Endothelial cell (in vitro differentiated cells): ENCODE measurements at places on chromosomes 2 and 18. TPM values are rescaled to one million over a fixed set of nuclear protein-coding genes. Genes with fewer than 3 reads are reported as not detected.

- no peak for DNase-seq
Measured at GRCh38 chr2:130389358-130389757, 33.5 kb downstream of the PTPN18 start.

The SPDYA gene
- total RNA-seq = 0.33 TPM

DNA sequence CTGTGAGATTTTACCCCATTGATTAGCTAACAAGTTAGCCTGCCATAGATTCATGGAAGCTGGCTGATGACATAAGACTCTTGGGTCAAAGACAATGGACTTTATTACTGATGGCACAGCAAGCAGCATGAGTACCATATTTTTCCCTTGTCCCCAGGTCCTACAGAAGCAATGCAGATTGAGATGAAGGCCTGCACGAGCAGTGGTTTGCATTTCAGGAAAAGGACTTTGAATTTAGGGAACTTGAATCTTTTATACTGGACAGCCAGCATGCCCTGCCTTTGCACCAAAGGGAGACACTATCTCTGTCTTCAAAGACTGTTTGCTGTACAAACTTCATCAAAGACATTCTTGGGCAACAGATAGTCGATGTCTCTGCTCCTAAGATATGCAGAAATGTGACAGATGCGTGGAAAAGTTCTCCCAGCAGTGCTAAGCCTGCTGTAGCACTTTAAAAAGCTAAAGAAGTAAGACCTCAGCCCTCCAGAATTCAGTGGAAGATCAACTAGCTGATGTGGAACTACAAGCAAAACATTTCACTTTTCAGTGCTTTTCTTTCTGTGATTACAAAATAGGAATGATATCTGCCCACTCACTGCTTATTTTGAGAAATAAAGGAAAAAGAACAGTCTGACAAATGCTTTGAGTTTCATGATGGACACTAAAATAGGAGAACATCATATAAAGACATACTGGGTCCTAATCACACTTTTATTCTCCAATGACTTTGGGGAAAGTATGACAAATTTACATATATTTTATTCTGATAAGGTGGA lies 44.4 kb upstream of the TANK start:
- DNase-seq = no peak

DNA sequence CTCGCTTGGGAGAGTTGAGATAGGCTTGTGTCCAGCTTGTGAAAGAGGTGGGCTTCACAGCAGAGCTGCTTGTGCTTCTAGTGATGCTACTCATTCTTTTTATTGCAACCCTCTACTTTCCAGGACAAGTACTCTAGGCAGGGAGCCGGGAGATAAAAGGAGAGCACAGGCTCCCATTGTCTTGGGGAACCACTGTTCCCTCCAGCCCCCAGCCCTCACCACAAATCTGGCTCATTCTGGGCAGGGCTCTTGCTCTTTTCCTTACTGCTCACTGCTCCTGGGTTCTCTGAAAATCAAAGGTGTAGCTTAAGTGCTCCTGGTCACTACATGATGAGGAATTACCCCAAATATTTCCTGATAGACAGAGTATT lies 81.4 kb downstream of the CABYR start:
- DNase-seq = no peak

- DNase-seq = no peak
Measured at GRCh38 chr2:200618590-200619021, 32.8 kb downstream of the AOX1 start.

DNA sequence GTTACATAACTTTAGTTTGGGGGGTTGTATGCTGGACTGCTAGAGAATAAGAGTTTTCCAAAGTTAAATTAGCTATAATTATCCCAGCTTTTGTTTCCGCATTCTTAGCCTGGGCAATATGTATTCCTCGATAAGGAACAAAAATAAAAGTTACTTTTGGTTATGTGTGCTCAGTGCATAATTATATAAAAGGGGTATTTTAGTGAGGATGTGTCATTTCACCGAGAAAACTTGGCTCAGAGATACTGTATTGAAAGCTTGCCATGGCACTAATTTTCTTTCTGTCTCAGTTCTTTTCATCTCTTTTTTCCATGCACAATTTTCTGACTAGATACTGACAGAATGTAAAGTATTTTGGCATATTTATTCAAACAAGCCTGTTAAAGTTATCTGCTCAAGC lies 28.2 kb downstream of the ARHGAP15 start:
- DNase-seq = no peak

DNA sequence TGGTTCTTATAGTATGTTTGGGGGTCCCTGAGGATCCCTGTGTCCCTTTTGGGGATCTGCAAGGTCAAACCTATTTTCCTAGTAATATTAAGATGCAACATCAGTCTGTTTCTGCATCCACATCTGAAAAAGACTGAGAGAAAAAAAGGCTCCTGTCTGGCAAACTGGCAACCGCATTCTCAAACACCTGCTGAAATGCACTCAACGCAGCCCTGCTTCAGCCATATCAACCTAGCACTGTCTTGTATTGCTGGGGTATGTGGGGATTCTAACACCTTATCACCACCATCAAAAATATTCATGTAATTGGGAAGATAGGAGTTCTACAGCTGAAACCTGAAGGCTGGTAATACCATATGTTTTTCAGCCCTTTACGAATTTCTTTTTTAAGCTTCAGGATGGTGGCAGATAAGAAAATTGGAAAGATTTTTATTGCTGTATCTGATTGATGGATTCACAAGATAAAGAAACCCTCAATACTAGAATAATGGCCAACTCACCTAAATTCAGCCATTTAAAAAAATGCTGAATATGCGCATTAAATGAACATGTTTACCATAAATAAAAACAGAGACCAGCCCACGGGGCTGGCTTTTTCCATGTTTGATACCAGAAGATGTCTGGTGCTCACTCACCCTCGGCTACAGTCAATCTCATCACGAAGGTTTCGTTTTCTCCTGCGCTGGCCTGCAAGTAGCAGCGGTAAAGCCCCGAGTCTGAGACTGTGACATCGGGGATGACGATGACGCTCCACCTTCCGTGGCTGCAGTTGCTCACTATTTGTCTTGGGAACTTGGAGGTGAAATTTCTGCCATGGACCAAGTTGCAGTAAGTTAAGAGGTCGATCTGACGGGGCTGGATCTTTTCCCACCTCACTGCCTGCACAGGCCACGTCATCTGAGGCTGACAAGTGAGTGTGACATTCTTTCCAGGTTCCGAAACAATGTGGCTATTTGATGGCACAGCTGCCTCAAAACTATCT lies 52.3 kb downstream of the CD226 start:
- DNase-seq = no peak

- DNase-seq = peak; percentile 66
Measured at GRCh38 chr18:32552421-32553030, 81.8 kb upstream of the GAREM1 start.

- peak; percentile 69 for DNase-seq
Measured at GRCh38 chr2:38528008-38528442, 74.7 kb downstream of the HNRNPLL start.

The LOXHD1 gene
- total RNA-seq = 0.23 TPM

- DNase-seq = no peak
Measured at GRCh38 chr2:108403494-108403893, 25.7 kb downstream of the SULT1C4 start.

DNA sequence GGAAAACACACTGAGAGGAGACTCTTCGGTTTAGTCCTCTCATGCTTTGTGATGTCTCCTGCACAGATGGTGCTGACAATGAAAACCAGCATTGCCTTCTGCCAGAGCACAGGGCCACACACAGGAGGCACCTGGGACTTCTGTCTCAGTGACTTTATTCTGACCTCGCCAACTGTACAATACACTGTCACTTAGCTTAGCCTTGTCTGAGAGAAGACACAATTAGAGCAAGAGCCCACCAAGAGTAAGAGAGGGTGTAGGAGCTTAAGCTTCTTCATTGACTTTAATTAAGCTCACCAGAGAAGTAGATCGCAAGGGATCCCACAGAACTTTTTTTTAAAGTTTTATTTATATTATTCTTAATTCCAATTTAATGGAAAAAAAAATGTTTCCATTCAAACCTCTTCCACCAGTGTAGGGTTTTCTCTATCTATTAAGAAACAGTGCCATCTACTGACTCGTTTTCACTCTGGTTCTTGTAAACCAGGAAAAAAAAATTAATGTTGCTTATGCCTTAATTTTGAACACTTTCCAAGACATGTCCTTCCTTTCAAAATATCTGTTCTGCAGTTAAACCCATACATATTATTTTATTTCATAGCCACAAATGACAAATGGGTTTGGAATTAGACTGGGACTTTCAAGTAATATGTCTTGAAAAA lies 42.4 kb upstream of the DDX18 start:
- DNase-seq = no peak

The BMP10 gene
- not detected for total RNA-seq

The SERPINB11 gene
- total RNA-seq = not detected

GRCh38 chr18:33937270-33937816 lies 287.4 kb downstream of the NOL4 start:
- DNase-seq = no peak

The FKBP7 gene
- total RNA-seq = 15.5 TPM

- no peak for DNase-seq
Measured at GRCh38 chr2:16678964-16679363, 13.3 kb upstream of the CYRIA start.

DNA sequence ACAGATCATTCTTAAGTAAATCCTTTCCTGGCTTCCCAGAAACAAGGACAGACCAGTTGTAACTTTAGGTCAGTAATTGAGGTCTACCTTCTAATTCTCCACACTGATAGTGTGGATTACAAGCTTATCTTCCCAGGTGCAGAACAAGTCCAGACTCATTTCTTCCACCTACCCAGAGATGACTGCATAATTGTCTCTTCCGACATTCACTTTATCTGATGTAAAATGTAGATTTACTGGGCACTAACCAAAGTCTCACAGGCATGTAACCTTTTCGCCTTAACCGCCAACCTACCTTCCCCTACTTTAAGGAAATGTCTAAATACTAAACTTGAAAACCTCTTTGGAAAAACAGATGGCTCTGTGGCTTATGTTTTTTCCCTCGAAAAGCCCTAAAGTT lies 96.2 kb downstream of the NCK2 start:
- no peak for DNase-seq

DNA sequence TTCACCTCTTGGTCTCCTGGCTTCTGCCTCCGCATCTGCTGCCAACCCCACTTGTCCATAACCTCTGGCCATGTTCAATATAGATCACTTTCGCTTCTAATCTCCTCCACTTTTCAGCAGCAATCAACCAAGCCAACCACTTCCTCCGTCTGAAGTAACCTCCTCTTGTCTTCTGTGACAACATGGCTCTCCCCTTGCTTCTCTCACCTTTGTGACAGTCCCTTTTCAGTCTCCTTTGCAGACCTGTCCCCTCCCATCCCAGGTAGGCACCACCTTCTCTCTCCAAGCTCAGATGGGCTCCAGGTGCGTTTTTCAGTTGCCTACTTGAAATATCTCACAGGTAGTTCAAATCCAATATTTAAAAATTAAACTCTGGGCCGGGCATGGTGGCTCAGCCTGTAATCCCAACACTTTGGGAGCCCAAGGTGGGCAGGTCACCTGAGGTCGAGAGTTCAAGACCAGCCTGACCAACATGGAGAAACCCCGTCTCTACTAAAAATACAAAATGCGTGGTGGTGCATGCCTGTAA lies 4.7 kb upstream of the PSD4 start:
- no peak for DNase-seq

GRCh38 chr2:124250433-124250832 lies 225.3 kb downstream of the CNTNAP5 start:
- DNase-seq = no peak

DNA sequence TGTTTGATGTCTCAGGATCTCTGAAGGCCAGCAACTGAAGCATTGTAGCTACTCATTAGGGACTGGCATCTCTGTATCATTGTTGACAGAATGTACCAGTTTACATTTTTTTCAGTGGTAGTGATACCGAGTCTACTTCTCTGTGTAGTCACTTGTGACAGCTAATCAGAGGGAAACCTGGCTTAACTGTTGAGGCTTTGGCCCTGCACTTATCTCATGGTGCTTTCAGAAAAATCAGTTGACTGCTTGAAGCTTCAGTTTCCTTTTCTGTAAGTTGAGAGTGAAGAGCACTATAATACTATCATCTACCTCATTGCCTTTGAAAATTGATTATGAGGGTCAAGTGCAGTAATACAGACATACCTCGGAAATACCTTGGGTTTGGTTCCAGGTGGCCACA lies 90.0 kb downstream of the COMMD1 start:
- DNase-seq = no peak

The GNAL gene
- total RNA-seq = 9.7 TPM

- no peak for DNase-seq
Measured at GRCh38 chr2:47288864-47289263, 114.1 kb upstream of the MSH2 start.

GRCh38 chr2:172596776-172597175 lies 40.9 kb downstream of the PDK1 start:
- no peak for DNase-seq

The PROKR1 gene
- 0.38 TPM for total RNA-seq

The NIFK gene
- total RNA-seq = 153 TPM

DNA sequence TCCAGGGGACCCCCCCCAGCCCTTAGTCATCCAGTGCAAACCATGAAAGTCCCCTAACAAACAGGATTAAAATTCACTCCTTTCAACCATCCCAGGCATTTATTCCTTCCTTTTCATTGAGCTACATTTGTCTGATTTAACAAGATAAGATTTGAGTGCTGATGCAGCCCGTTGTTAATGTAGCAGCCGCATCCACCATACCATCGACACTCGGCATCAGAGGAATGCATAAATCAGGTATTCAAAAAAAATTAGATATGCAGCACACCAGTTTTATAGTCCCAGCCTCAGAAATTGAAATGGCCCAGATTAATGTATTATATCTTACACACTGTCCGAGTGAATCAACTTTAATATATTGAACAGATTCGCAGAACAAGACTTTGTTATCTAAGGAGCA lies 676.5 kb upstream of the FANCL start:
- DNase-seq = no peak

The SLC5A6 gene
- total RNA-seq = 63.0 TPM
